MG63 (cell line): ENCODE measurements at places on chromosomes 7 and 10. TPM values are rescaled to one million over a fixed set of nuclear protein-coding genes. Genes with fewer than 3 reads are reported as not detected.

The LIPJ gene
- total RNA-seq = not detected in 2 replicates

The AMZ1 gene
- total RNA-seq = 0.03 TPM in 1 of 2 replicates, not detected in the other

The GJD4 gene
- not detected in 2 replicates for total RNA-seq

The ENTPD1 gene
- total RNA-seq = not detected in 2 replicates

The PRKG1 gene
- total RNA-seq = 3.9 and 5.9 TPM in 2 replicates

The ANKRD61 gene
- not detected in 2 replicates for total RNA-seq

The LRRC18 gene
- total RNA-seq = not detected in 2 replicates

The SLC29A4 gene
- 2.7 and 4.4 TPM in 2 replicates for total RNA-seq

The PDCD11 gene
- 36.6 and 42.5 TPM in 2 replicates for total RNA-seq

The WNT16 gene
- total RNA-seq = not detected in 2 replicates

The PSMG3 gene
- 37.9 and 95.1 TPM in 2 replicates for total RNA-seq

The NUTM2E gene
- not detected in 2 replicates for total RNA-seq

The FAM25A gene
- 12.0 TPM in 1 of 2 replicates, not detected in the other for total RNA-seq

The BTBD16 gene
- total RNA-seq = not detected in 2 replicates

The CALN1 gene
- not detected in 2 replicates for total RNA-seq

The OR13A1 gene
- not detected in 2 replicates for total RNA-seq
